ENCODE measurements at places on chromosomes 12 and 14. TPM values are rescaled to one million over a fixed set of nuclear protein-coding genes. Genes with fewer than 3 reads are reported as not detected.

Gene CLEC6A
- polyA plus RNA-seq, result not detected

Gene DDX55
- polyA plus RNA-seq, result 26.4 TPM

Gene HHIPL1
- 1.2 TPM for polyA plus RNA-seq

Gene GZMH
- 0.37 TPM for polyA plus RNA-seq

Gene MUCL1
- not detected for polyA plus RNA-seq

- no peak for DNase-seq
Measured at GRCh38 chr14:59529189-59529588, 44.9 kb downstream of the JKAMP start.

- DNase-seq, result no peak
Measured at GRCh38 chr12:132465269-132466190, 24.4 kb upstream of the FBRSL1 start.

GRCh38 chr14:74655599-74656395 lies 43.8 kb upstream of the LTBP2 start:
- DNase-seq, result no peak

DNA sequence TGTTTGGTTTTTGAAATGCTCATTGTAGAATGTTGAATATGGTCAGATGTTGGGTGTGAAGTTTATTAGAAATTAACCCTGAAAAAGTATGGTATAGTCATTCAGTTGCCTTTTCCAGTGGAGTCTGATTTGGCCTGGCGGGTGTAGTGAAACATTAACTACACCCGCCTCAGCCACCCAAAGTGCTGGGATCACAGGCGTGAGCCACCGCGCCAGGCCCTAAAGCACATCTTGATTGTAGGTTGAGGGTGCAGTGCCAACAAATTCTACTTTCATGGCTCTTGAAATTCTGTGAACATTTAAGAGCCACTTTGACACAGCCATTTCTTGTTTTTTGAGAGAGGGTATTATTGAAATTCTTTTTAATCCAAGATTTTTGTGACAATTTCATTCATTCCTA lies 624.9 kb downstream of the DIO2 start:
- no peak for DNase-seq

GRCh38 chr14:88476825-88477224 lies 78.0 kb downstream of the PTPN21 start:
- no peak for DNase-seq

- no peak for DNase-seq
Measured at GRCh38 chr12:108374596-108375320, 35.6 kb upstream of the CMKLR1 start.

DNA sequence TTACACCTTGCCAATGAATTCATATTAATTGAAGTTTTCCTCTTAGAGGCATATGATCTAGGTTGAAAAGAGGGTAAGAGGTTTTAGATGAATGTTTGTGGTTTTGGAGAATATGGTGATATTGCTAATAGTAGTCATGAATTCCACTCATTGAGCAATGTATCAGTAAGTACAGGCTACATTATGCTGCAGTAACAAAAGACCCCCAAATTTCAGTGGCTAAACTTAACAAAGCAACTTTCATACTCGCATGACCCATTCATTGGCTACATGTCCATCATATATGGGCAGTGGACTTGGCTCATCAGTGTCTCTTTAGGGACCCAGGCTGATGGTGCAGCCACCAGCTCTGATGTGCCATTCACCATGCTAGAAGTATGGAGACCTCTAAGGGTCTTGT lies 196.6 kb upstream of the MYL2 start:
- DNase-seq, result no peak

GRCh38 chr14:44414646-44415045 lies 92.4 kb downstream of the FSCB start:
- peak; percentile 46 for DNase-seq

GRCh38 chr12:109772622-109773321 lies 59.1 kb downstream of the FAM222A start:
- no peak for DNase-seq

All from muscle of arm (tissue), 14 donors.